ENCODE measurements at places on chromosomes 12 and 14.

- no peak for DNase-seq
Measured at GRCh38 chr14:99318959-99319295, 46.9 kb upstream of the BCL11B start.

DNA sequence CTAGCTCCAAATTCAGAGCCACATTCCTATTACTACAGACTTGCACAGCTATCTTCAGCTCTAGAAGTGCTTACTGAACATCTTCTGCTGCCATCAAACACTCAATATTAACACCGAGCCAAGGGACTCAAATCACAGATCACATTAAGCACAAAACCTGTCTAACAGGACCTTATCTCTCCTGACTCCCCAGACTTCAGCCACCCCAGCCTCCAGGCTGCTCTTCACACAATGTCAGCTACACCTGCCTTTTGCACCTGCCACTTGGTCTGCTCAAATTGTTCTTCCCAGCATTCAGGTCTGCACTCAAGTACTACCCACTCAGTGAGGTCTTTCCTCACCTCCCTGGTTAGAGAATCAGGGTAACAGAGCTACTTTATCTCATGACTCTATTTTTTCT lies 57.1 kb downstream of the GALC start:
- no peak for DNase-seq

DNA sequence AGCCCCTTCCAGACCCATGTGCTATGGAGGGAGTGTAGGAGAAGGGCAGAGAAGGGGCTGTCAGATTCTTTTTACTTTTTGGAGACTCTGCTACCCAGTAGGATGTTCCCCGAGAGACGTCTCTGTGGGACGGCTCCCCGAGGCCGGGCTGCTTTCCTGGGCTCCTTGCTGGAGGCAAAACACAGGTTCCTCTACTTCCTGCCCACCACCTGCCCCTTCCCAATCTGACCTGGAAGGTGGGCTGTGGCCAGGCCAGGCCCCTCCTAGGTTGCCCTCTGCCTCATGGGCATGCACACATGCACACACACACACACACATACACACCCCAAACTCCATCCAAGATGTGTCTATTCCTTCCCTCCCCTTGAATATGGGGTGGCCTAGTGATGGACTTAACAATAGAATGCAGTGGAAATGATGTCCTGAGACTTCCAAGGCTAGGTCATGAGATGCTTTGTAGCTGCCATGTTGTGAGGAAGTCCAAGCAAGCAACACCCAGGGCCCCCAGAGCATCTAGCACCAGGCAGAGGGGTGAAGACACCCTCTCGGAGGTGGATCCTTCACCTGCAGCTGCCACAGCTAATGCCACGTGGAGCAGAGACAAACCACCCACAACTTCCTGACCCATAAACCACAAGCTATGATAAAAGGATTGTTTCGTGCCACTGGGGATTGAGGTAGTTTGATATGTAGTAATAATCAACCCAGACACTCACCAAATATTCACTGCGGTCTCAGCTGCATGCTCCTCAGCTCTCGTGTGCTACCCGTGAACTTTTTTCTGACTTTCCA lies 1.6 kb upstream of the ASB2 start:
- DNase-seq: no peak

DNA sequence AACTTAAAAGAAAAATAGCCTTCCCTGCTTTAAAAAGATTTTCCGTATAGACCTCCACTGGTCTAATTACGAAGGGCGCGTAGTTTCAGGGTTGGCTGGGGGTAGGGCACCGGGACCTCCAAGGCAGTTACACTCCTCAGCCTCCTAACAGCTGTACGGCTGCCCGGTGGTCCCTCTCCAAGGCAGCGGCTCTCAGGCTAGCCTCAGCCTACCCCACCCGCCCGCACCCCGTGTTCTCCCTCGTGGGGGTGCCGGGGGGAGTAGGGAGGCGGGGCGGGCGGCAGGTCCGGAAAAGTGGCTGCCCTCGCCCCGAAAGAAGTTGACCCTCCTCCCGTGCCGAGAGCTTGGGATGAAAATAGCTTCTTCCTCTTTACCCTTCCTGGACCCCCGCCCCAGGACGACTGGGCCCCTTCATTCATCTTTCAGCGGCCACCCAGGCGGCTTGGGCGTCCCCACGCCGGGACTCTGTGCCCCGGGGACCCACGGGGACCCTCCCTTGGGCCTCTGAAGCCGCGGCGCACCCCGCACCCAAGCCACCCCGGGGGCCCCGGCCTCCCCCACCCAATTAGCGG lies 991 bp upstream of the RCOR1 start:
- DNase-seq: peak; percentile 52

DNA sequence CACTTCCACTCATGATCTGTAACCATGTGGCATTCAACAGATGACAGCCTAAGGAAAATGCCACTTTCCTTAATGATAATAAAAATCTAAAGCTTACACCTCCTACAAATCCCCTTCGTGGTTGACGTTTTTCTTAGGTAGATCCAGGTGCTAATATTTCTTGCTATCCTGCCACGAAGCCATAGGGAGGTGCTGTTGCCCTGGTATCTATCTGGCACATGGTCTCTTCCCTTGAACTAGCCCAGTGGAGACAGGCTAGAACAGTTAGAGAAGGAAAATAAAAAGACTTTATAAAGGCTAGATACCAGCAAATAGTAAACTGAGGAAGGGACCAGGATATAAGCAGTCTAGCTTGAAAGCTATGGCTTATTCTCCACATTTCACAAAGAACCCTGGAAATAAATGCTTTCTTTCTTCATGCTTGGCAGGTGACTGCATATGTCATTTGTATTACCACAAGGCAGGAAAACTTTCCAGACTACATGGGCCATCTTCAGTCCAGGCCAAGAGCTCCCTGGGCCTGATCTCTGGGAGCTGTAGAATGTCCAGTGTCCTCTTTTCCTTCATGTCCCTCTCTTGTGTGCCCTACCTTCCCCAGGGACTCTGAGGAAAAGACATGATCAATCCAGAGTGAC lies 15.3 kb downstream of the SPIC start:
- no peak for DNase-seq

DNA sequence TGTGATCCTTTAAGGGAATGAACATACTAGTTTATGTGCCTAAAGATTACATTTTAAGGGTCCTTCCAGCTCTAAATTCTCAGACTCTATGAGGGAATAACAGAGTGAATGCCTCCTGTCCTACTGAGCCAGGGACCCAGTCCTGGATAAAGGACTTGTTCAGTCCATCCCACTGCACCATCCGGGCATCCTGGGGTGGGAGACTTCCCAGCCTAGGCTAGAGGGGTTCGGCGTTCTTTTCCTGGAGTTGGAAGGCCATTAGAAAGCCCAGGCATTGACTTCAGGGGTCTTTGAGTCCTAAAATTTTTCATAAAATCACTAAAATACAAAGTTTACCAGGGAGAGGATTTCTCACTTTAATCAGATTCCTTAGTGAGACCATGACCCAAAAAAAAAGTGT lies 127.9 kb upstream of the FKBP4 start:
- DNase-seq: no peak

DNA sequence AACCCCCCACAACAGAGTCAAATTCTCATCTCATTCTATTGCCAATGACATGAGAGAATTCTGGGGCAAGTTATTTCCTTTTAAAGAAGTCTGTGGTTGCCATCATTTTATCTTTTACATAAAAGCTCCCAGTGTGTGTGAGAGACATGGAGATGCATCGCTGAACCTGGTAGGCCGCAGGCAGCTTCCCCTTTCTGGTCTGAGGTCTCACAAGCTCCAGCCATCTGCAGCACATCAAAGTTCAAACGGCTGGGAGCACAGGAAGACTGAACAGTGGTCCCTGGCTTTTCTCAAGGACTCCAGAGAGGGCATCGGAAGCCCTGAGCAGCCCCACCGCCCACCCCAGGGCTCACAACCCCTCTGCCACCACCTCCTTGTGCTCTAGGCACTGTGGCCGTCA lies 141.7 kb downstream of the RIMBP2 start:
- no peak for DNase-seq

DNA sequence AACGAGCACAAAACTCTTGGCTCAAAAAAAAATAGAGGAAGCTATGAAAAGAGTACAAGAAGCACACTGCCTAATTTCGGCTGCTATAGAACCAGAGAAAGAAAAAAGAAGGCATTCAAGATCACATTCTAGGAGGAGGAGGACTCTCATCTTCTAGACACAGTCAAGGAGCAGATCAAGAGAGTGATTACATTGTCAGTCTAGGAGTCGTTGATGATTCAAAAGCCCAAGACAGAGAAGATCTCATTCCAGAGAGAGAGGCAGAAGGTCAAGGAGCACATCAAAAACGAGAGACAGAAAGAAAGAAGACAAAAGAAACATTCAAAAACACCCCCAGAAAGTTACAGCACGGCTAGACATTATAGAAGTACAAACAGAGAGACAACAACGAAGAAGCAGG lies 131.8 kb upstream of the AEBP2 start:
- DNase-seq: no peak

- DNase-seq: no peak
Measured at GRCh38 chr12:104133321-104133720, 4.7 kb downstream of the NFYB start.

GRCh38 chr12:49965836-49966235 lies 4.2 kb downstream of the AQP5 start:
- DNase-seq: no peak

- no peak for DNase-seq
Measured at GRCh38 chr12:132222096-132222807, 78.0 kb downstream of the NOC4L start.

DNA sequence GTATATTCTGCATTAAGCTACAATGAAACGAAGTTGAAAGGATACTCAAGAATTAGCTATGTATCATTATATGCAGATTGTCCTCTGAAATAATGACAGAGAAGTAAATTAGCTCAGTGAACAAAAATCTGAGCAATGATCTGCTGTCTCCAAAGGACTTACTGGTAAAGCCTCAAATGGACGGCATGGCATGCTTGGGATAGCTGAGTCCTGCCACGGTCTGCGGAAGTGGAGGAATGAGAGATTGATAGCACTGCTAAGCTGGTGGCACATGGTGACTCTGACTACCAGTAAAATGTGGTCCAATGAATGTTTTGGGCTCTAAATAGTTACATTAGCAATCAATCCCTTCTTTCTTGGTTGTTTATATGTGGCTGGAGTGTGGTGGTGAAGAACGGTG lies 3.7 kb upstream of the DENND5B start:
- DNase-seq: no peak

- no peak for DNase-seq
Measured at GRCh38 chr14:105711044-105711620, 184.7 kb downstream of the TMEM121 start.

- DNase-seq: no peak
Measured at GRCh38 chr12:6529291-6529737, 5.0 kb upstream of the GAPDH start.

DNA sequence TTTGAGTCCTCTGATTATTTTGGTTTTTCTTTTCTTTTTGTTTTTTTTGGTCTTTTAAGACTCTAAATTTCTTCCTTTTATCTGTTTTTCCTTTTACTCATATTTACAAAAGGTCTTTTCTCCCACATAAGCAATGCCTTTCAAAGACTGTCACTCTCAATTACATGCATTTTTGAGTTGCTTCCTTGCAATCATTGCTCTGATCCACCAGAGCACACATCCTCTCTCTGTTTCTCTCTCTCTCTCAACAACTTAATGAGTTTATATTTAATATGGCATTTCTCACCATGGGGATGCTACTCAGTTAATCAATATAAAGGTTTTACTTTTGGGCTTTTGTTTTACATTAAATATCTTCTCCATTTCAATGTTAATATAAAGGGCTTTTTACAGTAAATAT lies 62.7 kb upstream of the OR10AD1 start:
- DNase-seq: no peak

DNA sequence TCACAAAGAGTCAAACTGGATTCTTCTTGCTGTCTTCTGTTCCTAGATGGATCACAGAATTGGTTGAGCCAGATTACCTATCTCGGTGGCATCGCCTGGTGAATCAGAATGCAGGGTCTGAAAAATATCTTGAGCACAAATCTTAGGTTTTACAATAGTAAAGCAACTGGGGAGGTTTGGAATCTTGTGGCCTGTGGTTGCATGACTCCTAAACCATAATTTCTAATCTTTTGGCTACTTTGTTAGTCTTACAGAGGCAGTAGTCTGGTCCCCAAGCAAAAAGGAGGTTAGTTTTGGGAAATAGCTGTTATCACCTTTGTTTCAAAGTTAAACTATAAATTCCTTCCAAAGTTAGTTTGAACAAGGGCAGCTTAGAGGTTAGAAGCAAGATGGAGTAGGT lies 1488.5 kb upstream of the FLRT2 start:
- DNase-seq: no peak

- DNase-seq: no peak
Measured at GRCh38 chr14:67260965-67261364, 19.7 kb downstream of the PALS1 start.

- no peak for DNase-seq
Measured at GRCh38 chr14:79730953-79731352, 480.4 kb downstream of the DIO2 start.

DNA sequence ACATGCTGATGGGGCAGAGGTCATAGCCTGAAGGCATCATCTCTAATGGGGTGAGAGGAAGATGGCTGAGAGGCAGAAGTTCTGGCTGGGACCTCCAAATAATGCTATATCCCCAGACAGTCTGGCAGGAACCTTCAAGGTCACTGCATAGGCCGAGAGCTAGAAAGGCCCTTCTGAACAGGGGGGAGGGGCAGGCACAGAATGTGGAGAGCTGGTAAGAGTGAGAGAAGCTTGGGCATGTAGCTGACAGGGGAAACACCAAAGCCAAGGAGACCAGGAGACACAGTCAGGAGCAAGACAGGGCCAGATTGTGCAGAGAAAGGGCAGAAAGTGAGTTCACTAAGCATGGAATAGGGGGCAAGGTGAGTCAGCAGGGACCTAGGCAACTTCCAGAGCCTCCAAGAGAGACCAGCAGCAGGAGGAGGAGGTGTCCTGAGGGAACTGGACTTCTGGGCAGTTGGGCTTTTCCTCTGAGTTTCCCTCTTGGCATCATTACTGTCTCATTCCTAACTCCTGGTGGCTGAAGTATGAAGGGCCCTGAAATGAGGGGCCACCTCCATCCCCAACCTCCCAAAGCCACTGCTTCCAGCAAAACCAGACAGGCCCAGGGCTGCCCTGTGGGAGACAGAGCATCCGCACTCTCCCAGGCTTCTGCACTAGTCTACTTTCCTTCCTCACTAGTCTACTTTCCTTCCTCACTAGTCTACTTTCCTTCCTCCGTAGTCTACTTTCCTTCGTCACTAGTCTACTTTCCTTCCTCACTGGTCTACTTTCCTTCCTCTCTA lies 17.1 kb downstream of the ANO2 start:
- DNase-seq: no peak

DNA sequence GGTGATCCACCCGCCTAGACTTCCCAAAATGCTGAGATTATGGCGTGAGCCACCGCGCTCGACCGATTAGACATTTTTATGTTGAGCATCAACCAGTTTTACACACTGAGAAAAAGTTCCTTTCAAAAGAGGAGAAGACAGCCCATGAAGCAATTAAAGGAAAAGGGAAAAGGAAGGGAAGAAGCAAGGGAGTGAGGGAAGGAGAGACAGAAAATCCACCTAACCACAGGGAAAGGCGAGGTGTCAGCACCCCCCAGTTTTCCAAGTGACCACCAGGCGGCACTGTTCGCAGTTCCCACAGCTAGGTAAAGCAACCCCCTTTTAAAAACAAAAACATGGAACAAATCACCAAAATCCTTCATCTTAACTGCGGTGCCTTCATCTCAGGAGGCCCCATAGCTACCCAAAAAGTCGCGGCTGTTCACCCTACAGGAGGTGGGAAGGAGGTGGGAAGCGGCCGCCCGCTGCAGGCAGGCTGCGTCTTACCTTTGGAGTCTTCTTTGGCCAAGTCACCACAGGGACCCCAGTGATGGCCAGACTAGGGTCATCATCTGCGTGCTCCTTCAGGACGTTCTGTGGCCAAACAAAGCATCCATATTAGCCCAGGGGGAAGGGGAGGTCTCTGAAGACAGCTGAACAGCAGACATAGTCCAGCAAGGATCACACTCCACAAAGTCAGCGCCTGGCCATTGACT lies 86.6 kb downstream of the KDM2B start:
- DNase-seq: peak; percentile 80

- DNase-seq: no peak
Measured at GRCh38 chr12:118098911-118099671, 4.7 kb downstream of the VSIG10 start.

All from head of caudate nucleus (tissue), 42 donors.